ENCODE measurements at places on chromosomes 2 and 18.

DNA sequence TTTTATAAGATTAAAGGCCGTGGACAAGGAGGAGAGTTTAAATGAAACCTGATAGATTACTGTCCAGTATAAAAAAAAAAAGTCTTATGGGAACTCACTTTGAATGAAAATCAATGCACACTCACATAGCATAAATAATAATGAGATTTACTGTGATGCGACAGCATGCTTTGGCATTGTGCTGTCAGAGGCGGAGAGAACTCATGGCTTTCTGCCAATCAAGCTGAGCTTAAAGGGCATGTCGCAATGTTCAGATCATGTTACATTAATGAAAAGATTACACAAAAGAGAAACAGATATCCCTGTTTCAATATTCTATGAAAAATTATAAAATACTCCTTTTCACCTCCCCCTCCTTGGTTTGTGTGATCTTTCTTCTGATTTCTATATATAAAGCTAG lies 310.8 kb downstream of the ERBB4 start:
- DNase-seq = no peak

DNA sequence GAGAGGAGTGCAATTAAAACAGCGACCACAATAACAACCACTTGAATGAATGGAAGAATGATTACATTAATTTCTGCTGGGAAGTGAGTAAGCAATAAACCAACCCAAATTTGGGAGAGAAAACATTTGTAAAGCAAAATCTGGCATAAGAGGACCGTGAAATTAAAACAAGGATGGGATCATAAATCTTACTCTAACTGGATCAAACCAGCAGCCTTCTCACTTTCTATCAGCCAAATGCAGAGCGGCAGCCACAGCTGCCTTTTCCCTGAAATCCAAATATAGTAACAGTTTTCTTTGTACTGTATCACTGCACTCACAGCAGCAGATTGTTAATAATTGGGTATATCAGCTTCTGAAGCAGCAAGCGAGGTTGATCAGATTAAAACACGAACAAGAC lies 245.2 kb upstream of the REG3G start:
- no peak for DNase-seq

DNA sequence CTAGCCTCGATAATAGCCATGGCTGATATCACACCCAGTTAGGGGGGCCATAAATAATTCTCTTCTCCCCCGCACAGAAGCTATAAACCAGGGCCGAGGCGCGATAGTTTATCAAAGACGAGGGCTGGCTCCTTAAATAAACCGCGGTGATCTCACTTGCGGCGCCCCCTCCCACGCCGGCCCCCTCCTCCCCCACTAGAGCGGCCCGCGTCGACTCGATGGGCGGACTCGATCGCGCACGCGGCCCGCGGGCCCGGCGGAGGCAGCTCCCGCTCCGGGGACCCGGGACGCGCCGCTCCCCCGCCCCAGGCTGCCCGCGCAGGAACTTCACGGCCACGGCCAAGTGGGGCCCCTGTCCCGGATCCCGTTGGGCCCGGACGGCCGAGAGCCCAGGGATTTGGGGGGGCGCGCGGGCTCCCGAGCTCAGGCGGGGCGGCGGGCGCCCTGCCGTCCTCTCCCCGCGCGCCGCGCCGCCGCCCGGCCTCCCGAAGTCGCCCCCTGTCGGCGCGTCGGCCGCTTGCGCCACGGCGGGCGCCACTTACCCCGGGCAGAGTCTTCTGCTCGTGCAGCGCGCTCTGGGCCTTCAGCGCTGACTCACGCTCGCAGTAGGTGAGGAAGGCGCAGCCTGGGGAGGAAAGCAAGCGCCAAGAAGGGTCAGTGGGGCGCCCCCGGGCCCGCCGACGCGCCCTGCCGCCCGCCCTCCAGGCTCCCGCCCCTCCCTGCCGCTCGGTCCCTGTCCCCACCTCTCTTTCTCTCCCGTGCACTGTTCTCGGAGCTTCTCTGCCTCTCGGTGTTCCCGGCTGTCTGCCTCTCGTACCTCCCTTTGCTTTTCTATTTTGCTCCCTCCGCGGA lies 80.4 kb downstream of the CELF4 start:
- no peak for DNase-seq

DNA sequence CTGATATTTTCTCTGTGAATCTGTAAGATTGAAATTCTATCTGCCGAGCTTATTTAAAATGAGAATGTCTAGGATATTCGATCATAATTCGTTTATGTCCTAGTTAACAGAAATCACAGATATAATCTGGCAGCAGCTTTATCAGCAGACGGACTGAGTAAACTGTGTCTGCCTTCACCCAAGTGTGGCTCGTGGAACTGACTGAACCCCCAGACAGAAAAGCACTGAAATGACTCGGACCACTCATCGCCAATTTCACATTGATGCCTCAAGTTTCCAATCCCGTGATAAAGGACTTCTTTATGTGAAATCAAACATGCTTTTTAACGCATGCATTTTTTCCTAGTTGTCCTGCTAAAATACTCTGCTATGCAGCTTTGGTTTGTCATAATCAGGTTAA lies 15.9 kb downstream of the TNFRSF11A start:
- DNase-seq = no peak

DNA sequence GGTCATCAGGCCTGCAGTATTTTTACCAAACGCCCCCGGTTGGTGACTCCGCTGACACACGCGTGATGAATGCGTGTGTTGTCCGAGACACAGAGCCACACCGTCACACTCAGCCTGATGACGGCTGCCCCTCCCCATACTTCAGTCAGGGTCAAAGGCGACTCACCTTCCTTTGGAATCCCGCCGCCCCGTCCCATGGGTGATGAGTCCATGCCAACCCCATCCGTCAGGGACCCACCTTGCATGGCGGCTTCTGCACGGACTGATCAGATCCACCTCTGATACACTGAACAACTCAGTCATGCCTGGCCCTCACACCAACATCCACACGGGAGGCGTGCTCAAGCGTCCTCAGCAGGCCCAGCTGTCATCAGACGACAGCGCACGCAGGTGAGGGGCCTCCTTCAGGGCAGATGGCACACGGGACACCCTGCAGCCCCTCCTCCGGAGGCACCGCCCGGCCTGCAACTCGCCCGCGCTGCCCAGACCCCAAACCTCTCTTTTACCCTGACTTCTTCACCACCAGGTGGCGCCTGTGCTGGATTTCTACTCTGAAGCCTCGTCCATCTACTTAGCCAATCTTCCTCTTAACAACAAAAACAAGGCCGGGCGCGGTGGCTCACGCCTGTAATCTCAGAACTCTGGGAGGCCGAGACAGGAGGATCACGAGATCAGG lies 89.2 kb downstream of the ZNF516 start:
- DNase-seq = peak; percentile 54

DNA sequence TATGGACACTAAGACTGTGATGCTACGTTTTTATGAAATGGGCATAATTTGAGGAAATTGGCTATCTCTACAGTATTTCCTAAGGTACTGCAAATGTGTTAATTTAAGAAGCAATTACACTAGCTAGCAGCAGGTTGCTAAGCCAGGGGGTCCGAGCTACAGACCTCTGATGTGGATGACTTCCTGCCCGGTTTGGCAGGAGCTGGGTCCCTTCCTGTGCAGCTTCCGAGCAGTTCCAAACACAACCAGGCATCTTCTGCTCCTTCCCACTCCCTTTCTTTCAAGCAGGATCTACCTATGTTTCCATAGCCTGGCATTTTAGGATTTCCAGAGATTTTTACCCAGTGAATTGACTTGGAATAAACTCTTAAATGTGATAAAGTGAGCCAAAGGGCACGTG lies 55.7 kb downstream of the SCN2A start:
- DNase-seq = no peak

GRCh38 chr18:23209796-23210195 lies 74.5 kb downstream of the CABLES1 start:
- no peak for DNase-seq

GRCh38 chr2:94999431-94999883 lies 26.1 kb upstream of the MAL start:
- DNase-seq = no peak

- DNase-seq = no peak
These were observed 210.5 kb downstream of the SH3RF3 start for GRCh38 chr2:109339519-109339966.

DNA sequence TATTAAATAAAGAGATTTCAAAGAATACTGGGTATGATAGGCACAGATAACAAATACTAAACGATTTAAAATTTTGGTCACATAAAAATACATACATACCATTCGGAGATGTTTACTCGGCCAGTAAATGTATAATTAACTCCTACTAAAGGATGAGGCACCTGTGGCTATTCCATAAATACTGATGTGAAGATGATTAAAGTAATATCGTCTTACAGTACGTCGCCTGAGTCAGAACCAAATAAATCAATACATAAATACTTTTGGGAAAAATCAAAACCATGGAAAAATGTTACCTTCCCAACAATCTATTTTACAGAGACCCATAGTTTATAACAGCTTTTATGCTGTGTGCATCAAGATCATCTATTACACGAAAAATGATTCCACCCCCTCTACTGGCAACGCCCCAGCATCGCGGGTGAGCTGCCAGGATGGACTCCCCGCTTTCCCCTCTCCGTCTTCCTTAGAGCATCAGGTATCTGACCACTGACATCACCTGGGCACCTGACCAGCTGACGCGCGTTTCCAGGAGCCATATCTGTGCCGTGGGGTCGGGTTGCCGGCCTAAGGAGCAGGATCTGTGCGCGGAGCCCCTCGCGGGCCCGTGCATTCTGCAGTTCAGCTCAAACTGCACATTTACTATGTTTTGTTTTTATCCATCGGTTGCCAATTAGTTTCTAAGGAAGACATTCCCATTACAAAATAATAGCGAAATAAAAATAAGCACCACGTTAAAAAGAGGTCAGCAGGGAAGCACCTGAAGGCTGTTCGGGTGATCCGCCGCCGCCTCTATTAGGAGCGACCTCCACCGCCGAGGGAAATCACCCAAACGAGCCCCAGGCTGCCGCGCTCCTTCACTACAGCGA lies 901 bp downstream of the ICA1L start:
- peak; percentile 35 for DNase-seq

DNA sequence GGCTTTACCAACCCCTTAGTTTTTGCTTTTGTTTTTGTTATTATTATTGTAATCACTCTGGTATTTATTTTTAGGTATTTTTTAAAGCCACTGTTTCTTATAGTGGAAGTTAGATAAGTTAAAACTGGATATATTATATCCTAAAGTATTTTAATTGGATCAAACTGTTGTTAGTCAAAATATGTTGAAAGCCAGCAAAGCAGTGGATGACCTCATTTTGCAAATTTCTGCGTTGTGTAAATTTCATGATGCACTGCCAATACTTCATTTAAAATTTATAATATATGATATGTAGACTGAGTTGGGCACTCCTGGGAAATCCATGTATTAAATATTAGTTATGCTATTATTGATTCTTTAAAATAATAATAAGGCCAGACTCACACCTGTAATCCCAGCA lies 661.7 kb upstream of the NRXN1 start:
- no peak for DNase-seq

DNA sequence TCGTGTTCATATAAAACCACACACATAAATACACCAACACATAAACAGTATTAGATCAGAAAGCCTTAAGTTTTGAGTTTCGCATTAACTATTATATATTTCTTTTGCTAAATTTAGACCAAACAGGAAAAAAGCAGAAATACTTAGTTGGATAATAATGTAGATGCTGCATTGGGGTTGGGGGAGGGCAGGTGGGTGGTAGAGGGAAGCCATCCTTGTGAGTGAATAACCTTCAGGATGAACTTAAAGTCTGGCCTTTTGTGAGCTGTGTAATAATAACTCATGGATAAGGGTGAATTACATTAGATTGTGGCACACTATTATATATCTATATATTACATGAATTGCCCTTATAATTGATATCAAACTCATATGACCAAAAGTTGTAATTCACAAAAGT lies 174.7 kb downstream of the WDR7 start:
- no peak for DNase-seq

DNA sequence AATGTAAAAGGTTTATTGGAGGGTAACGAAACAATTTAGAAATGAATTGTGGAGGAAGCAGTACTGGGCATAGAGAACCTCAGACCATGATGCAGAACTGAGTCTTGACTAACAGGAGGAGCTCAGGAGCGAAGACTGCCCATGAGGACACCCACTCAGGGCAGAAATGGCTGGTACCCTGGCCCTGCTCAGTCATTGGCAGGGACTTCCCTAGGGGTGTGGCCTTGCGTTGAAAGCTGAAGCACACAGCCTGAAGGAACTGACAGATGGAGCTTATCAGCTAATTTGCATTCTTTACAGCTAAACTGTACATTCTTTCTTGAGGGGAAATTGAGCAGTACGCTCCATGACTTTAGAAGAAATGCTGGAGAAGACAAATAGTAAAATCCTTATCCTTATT lies 57.1 kb downstream of the PDK1 start:
- no peak for DNase-seq

DNA sequence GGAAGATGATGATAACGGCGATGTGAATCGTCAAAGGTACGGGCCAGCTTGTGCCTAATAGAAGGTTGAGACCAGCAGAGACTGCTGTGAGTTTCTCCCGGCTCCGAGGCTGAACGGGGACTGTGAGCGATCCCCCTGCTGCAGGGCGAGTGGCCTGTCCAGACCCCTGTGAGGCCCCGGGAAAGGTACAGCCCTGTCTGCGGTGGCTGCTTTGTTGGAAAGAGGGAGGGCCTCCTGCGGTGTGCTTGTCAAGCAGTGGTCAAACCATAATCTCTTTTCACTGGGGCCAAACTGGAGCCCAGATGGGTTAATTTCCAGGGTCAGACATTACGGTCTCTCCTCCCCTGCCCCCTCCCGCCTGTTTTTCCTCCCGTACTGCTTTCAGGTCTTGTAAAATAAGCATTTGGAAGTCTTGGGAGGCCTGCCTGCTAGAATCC lies 3.0 kb downstream of the FZD7 start:
- DNase-seq = no peak

DNA sequence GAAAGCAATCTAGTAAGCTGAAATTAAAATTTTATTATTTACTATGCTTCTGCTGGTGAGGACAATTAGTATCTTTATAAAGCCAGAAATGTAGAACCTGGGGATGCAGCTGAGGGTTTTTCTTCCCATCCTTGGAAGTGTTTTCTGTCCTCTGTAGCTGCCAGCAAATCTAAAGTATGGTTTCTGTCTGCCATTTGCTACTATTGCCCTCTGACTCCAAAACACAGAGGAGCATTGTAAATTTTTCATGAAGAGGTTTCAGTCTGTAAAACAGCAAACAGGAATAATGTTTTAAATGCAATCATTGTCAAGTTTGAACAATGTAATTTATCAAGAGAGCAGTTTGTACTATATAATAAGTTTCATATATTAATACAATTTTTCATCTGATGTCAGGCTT lies 258.8 kb downstream of the ZNF407 start:
- DNase-seq = no peak

DNA sequence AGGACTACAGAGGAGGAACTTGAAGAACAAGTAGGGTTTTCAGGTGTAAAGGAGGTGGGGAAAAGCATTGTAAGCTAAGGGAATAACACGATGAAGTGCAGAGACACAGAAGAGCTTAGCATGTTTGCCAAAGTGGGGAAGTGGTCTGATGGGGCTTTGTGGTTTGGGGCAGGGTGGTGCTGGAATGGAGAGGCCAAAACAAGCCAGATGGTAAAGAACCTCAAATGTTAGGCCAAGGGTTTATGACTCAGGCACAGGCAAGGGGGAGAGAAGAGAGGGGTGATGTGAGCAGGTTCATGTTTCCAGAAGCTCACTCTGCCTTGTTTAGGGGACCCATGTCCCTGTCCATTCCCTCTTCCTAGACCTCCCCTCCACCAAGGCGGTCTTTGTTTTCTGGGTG lies 104.5 kb upstream of the YWHAQ start:
- peak; percentile 40 for DNase-seq
